Uterine smooth muscle cell (primary cell): ENCODE measurements at places on chromosomes 7 and 10. TPM values are rescaled to one million over a fixed set of nuclear protein-coding genes. Genes with fewer than 3 reads are reported as not detected.

The CRYGN gene
- total RNA-seq: 0.25 TPM in 1 of 2 replicates, not detected in the other

The NUP42 gene
- 30.5 and 30.7 TPM in 2 replicates for total RNA-seq

The PON1 gene
- not detected in 2 replicates for total RNA-seq

The GIMAP6 gene
- 0.11 and 0.25 TPM in 2 replicates for total RNA-seq

The UCN3 gene
- not detected in 2 replicates for total RNA-seq

The GDF2 gene
- not detected in 2 replicates for total RNA-seq

The SPAM1 gene
- not detected in 2 replicates for total RNA-seq

The GJD4 gene
- 0.12 TPM in 1 of 2 replicates, not detected in the other for total RNA-seq

The CLDN4 gene
- 58.2 and 84.7 TPM in 2 replicates for total RNA-seq

The UTF1 gene
- total RNA-seq: 0.12 TPM in 1 of 2 replicates, not detected in the other

The VWA2 gene
- total RNA-seq: not detected in 2 replicates

The CRHR2 gene
- total RNA-seq: not detected in 2 replicates

The DNAH11 gene
- under 0.01 and 1.00 TPM in 2 replicates for total RNA-seq

The SPDYE2 gene
- total RNA-seq: not detected in 2 replicates

The UNCX gene
- not detected in 2 replicates for total RNA-seq

The MMRN2 gene
- total RNA-seq: 3.9 and 14.9 TPM in 2 replicates

The MPP7 gene
- 0.33 and 1.6 TPM in 2 replicates for total RNA-seq

The STEAP1 gene
- 32.6 and 65.6 TPM in 2 replicates for total RNA-seq

The GFRA1 gene
- total RNA-seq: 0.12 TPM in 1 of 2 replicates, not detected in the other

The PRF1 gene
- not detected in 2 replicates for total RNA-seq

The RNF32 gene
- 1.2 and 2.0 TPM in 2 replicates for total RNA-seq
